ENCODE measurements at places on chromosomes 6 and 20.

- DNase-seq, result no peak
These were observed 188.8 kb downstream of the FARS2 start for GRCh38 chr6:5450073-5450472.

DNA sequence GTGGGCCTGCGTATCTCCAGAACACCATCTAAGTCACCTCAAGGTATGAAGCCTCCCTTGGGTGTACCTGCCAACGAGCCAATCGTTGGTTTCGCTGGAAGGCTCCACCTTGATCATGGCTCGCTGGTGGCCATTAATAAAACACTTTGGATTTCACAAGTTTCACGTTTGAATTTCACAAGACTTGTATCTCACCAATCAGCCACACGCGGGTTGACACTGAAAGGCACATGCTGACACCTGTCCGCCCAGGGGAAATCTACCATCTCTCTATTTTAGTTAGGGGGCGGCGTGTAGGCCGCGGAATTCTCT, 586 bp upstream of the HMGA1 start:
- peak; percentile 63 for DNase-seq

GRCh38 chr6:130620338-130620781, 206.8 kb upstream of the SMLR1 start:
- no peak for DNase-seq

GRCh38 chr6:142440600-142441293, 138.9 kb downstream of the ADGRG6 start:
- no peak for DNase-seq

- DNase-seq, result no peak
These were observed 120.2 kb upstream of the LOC128125822 start for GRCh38 chr6:63452125-63452524.

GRCh38 chr6:141309295-141309694, 823.4 kb upstream of the GJE1 start:
- DNase-seq, result peak; percentile 7

DNA sequence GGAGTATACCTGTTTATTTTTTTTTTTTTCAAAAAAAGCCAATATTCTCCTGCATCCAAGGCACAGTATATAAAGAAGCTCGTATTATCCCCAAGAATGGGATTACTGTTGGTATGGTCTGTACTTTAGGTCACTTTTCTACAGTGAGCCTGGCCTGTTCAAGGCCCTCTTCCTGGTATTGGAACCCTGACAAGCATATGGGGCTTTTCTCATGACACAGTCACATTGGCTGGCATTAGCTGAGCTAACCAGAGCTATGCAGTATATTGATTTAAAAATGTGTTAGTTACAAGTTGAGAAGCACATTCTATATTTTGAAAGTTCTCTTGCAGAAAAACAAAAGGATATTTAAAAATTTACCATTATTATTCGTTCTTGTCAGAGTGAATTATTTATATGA, 48.0 kb downstream of the MCHR2 start:
- DNase-seq, result no peak

GRCh38 chr6:164753517-164753916, 555.9 kb downstream of the C6orf118 start:
- no peak for DNase-seq

- peak; percentile 66 for DNase-seq
These were observed 413 bp downstream of the PTPRA start for GRCh38 chr20:2873747-2874041.

Data from stimulated activated naive CD4-positive, alpha-beta T cell treated with Interleukin-2 at 50 U/mL for 16 hours (primary cell).